Smooth muscle cell of bladder (primary cell): ENCODE measurements at places on chromosomes 3 and 15. TPM values are rescaled to one million over a fixed set of nuclear protein-coding genes. Genes with fewer than 3 reads are reported as not detected.

Gene KBTBD12
- total RNA-seq = not detected in 2 replicates

Gene GABRG3
- not detected in 2 replicates for total RNA-seq

Gene ANKRD63
- not detected in 2 replicates for total RNA-seq

Gene DNAJB11
- 55.0 and 64.8 TPM in 2 replicates for total RNA-seq

Gene FAM107A
- total RNA-seq = under 0.01 TPM in 1 of 2 replicates, not detected in the other
